Stimulated activated naive CD4-positive, alpha-beta T cell (primary cell): ENCODE measurements at places on chromosomes 1 and 21.

DNA sequence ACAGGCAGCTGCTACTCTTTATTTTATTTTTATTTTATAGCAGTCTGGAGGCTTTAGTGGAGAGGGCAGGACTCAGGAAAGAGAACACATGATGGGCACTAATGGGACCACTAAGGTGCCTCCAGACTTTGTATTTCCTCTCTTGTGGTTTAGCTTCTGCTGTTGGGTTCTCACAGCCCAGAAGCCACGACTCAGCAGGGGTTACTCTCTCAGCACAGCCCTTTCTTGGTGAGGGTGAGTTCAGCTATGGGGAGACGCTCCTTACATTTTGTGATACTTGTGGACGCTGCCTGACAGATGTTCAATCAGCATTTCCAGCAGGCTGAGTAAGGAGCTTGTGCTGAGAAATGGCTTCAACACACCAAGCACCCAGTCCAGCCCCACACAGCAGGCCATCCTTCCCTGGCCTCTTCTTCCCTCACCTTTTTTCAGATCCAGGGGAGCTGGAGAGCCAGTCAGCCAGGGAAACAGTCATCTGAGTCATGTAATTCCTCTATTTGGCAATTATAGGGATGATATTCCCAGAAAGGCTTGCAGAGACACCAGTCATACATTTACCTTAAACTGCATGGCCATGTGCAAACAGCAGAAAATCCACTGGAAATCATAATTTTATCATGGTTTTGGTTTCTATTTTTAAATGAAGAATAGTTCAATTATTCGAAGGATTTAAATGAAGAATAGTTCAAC lies 53.2 kb upstream of the RAB3GAP2 start:
- DNase-seq = no peak

- no peak for DNase-seq
Measured at GRCh38 chr21:21001591-21002100, 3.4 kb downstream of the NCAM2 start.

- no peak for DNase-seq
Measured at GRCh38 chr1:116451702-116452101, 78.7 kb downstream of the ATP1A1 start.

DNA sequence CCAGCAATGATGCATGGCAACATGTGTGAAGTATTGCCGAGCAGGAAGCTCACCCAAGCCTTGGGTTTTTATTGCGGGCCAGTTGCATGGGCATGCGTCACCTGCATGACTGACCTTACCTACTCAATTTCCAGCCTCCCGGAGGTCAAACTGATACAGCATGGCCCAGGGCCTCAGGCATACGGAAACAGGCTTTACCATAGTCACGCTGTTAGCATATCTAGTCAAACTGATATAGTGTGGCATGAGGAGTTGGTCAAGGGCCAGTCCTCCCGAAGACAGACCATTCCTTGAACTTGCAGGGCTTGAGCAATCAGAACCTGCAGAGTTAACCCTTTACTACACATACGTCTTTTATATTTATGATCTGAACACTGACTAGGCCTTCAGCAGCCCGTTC lies 6.4 kb upstream of the DUSP12 start:
- no peak for DNase-seq

DNA sequence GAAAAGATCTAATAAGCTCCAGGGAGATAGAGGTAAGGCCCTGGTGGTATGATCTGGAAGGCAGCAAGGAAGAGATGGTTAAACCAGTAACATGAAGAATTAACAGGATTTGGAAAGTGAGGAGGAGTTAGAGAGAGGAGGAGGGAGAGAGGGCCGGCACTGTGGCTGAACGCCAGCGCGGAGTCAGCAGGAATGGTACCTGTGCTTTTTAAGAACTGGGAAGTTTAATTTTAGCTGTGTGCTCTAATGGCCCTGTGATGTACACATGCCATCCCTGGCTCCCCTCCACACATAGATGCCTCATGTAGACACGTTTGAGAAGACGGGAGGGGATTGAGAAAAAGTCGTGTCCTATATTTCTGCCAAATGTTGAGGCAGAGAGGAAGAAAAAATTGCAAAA lies 13.8 kb upstream of the AVPR1B start:
- no peak for DNase-seq

- no peak for DNase-seq
Measured at GRCh38 chr1:95325349-95325748, 91.3 kb downstream of the RWDD3 start.

GRCh38 chr1:173176246-173176645 lies 30.9 kb downstream of the TNFSF4 start:
- DNase-seq = no peak

DNA sequence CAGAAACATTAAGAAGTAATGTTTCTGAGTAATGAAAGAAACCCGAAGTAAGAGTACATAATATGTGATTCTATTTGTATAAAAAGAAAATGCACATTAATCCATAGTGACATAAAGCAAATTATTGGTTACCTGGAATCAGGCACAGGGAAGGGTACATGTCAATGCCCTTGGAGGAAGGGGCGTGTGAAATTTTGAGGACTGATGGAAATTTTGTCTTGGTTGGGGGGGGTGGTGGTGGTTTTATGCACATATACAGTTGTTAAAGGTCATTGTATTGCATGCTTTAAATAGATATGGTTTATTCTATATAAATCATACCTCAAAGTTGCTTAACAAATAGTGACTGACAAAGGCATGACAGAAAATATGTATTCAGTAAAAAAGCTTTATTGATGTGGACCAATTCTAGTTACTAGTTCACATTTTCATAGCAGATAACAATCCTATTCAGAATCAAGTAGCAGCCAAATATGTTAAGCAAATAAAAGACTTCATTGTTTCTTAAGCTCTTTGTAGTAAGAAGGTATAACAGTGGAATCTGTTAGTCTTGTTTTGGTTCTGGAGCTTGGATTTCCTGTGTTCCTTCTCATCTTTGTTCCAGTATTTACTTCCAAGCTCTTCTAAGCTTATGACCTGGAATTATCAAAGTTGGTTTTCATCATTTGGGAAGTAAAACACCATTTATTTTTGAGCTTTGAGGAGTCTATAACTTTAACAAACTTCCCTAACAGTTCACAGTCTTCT lies 15.1 kb downstream of the BACH1 start:
- no peak for DNase-seq

DNA sequence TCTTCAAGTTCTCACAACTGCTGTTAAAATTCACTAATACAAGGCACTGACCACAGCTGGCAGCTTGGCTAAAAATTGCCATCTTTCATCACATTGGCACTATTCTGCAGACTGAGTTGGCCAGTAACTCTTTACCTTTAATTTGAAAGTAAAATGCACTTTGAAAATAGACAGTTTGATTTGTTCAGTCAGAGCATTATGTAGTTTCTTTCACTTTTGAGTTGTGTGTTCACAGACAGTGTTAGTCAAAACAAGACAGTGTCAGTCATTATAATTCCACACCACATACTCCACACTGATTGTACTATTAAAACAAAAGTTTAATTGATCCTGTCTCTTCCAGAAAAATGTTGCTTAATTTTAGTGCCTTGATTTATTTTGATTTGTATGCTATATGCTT lies 160.7 kb downstream of the SDCCAG8 start:
- no peak for DNase-seq
